ENCODE measurements at places on chromosomes 3 and 15.

GRCh38 chr3:121667333-121667732 lies 6.6 kb upstream of the HCLS1 start:
- DNase-seq, result no peak

GRCh38 chr15:39581242-39581792 lies 438 bp downstream of the THBS1 start:
- no peak for DNase-seq

- DNase-seq, result no peak
Measured at GRCh38 chr3:30677347-30677685, 70.9 kb downstream of the TGFBR2 start.

DNA sequence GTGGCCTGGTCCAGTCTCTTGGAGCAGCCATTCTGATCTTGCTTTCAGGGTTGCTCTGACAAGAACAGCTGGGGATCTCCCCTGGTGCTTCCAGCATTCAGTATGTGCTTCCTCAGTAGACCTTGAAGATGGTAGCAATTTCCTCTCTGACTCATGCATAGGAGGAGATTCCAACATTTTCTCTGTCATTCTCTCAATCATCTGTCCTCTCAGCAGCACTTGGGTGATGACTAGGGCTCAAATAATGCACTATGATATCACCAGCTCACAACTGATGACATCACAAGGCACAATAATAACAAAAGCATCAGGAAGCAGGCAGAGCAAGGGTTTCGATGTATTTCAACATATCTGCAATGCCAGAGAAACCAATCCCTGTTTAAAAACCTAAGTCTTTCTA lies 52.7 kb downstream of the NFKBIZ start:
- peak; percentile 68 for DNase-seq

GRCh38 chr3:63673111-63673510 lies 20.6 kb downstream of the SNTN start:
- DNase-seq, result no peak

GRCh38 chr3:130428871-130429712 lies 83.6 kb downstream of the COL6A5 start:
- DNase-seq, result peak; percentile 60
